ENCODE measurements at places on chromosomes 5 and 9.
A peak's percentile ranks its signal among the peaks of the same experiment; 100 is the strongest.

- no peak for DNase-seq
Measured at GRCh38 chr5:72692231-72692637, 124.2 kb upstream of the TNPO1 start.

DNA sequence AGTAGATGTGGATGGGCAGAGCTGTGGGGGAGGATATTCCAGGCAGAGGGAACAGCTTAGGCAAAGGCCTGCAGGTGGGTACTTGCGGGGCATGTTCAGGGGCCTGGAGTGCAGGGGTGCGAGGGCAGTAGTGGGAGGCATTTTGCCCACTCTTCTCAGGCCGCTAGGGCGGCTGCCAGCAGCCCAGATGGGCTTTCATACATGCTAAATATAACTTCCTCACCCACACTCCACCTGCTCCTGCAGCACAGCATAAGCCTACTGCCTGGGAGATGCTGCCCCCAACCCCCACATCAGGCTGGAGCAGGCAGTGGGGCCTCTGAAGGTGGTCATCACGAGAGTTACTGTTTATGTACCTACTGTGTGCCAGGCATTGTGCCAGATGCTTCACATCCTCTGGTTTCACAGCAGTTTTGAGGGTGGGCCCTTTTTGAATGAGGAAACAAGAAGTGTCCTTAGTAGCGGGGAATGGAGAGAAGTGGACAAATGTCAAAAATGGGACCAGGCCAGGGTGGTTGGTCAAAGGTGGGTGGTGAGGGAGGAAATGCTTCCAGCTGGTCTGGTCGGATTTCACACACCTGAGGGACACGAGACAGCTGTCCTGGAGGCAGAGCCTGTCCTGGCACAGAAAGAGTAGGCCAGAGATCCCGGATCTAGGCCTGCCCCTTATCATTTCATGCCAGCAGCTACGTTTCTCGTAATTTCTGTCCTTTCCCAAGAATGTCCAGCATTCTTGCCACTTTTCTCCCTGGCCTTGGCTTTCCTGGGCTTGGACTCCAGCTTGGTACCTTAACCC is 12.1 kb downstream of the RGS14 start:
- no peak for DNase-seq

- no peak for DNase-seq
Measured at GRCh38 chr5:73619606-73620333, 6.2 kb upstream of the ARHGEF28 start.

DNA sequence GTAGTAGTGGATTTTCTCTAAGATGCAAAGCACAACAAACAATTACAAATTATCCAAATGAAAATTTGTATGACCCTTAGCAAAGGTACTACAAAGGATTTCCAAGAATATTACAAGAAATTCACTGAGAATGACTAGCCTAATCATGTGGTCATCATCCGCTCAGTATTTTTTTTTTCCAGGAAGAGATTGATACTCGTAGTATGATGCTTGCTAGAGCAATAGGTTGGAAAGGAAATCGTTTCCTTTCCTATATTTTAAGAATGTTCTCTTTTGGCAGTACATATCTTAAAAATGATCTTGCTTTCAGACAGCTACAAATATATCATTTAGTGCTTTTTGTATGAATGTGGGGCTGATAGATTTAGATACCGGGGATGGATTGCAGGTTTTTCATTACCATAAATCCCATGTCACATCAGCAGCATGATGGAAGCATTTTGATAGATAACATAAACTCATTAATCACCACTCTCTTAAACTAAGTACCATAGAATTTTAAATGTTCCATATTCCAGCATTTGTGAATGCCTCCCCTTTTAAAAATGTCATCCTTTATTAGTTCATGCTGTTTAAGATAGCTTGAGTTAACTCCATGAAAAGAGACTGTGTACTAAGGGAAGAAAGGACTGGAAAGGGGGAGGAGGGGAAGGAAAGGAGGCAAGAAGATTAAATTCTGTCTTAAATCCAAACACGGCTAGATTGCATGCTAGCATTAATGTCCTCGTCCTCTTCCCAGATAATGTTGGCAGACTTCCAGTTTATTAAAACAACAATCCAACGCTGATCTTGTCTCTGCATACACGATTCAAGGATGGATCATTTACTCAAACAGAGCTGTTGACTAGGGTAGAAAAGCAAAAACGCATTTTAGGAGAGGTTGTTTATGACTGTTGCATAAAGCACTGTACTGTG is 311.7 kb upstream of the ZNF608 start:
- peak; percentile 63 for DNase-seq

DNA sequence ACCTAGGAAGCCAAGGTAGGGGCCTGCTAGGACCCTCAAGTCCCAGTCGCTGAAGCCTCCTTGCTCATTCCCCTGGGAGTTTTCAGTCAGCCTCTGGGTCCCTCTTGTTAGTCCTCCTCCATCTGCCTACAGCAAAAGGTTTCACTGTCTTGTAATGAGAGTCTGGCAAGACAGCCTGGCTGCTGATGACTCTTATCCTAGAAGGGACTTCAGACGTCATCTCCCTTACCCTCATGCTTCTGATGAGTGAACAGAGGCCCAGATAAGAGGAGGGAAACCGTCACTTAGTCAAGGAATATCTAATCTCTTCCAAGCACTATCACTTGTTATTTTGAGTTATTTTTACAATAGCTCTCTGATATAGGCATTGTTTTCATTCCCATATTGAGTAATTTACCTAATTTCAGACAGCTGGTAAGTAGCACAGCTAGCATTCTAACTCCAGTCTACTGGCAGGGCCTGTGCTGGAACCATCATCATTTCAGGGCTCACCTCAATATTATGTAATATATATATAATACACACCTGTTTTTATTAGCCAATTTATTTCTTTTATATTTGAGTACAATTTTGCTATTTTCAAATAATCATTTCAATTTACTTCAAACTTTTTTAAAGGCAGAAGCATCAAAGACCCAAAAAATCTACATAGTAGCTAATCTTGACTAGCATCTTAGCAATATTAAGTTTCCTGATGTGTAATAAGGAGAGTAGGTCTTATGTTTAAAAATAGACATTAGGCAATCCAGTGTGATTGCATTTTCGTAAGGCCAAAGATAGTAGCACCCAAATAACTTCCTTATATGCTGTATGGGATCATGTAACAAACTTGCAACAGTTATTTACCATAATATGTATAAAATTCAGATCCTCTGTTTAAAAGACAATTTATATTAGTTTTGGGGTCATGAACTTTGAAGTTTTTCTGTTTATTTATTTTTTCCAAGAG is 7.9 kb downstream of the CMYA5 start:
- no peak for DNase-seq

DNA sequence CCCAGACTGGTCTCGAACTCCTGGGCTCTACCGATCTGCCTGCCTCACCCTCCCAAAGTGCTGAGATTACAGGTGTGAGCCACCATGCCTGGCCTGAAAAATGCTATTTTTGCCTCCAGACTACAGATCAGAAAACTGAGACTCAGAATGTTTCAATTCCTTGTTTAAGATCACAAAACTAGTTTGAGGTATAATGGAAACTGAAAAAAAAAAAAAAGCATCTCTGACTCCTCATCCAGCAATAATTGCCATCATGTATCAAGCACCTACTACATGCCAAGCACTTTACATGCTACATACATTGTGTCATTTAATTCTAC is 35.6 kb downstream of the PLAC8L1 start:
- no peak for DNase-seq

DNA sequence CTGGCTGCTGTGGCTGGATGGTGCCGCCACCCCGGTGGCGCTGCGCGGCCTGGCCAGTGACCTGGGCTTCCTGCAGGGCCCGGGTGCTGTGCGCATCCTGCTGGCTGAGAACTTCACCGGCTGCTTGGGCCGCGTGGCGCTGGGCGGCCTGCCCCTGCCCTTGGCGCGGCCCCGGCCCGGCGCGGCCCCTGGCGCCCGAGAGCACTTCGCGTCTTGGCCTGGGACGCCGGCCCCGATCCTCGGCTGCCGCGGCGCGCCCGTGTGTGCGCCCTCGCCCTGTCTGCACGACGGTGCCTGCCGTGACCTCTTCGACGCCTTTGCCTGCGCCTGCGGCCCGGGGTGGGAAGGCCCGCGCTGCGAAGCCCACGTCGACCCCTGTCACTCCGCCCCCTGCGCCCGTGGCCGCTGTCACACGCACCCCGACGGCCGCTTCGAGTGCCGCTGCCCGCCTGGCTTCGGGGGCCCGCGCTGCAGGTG is 17.5 kb downstream of the CRB2 start:
- DNase-seq = no peak

GRCh38 chr5:128464596-128464995 is 73.4 kb downstream of the FBN2 start:
- DNase-seq = peak; percentile 24

DNA sequence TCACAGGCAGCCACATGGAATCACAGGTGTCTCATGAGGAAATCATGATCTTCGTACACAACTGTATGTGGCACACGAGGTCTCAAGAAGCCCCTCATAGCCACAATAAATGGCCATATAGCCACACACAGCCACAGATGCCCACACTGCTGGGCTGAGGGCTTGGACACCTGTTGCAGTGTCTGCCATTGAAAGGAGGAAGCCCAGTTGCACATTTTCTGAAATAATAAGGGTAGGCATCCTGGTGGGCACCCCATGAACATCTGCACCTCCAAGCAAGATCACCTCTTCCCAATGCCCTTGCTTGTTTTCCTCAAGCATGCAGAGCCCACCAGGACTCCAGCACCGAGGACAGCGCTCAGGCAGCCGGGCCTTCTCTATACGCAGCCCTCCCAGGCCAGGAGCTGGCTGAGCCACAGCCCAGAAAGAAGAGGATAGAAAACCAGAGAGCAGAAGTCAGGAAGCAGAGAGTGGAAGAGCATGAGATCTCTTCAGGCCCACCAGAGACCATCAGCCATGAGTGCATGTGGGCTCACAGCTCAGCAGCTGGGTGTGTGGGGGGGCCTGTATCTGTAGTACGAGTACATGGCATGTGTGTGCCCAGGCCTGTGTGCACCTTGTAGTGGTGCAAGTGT is 1.0 kb upstream of the ACSL6 start:
- peak; percentile 45 for DNase-seq

DNA sequence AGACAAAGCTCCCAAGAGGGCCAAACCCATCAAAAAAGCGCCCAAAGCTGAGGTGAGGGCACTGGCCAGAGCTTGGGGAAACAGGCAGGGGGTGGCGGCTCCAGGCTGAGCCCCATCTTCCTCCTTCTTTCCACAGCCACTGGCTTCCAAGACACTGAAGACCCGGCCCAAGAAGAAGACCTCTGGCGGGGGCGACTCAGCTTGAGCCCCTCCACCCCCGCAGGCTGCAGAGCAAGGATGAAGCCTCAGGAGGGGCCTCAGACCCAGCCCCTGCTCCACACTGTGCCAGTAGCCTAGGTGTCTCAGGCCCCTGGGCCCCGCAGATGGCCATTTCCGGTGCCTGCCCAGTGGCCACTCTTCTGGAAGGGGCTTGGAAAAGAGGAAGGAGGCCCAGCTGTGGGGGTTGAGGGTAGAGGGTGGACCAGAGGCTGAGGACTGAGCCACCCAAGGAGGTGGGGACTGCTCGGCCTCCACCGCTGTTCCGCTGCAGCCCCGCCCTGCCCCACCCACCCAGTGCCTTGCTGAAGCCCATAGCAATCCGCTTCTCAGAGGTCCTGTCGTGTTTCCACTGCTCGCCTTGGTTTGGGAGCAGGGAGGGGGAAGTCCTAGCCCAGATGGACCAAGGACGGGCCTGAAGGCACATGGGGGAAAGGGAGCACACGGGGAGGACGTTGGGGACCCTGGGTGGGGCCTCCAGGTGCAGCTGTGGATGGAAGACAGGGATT is 6.9 kb downstream of the REEP2 start:
- no peak for DNase-seq

GRCh38 chr9:119902611-119903010 is 533.4 kb upstream of the BRINP1 start:
- no peak for DNase-seq

GRCh38 chr5:96506866-96507527 is 73.9 kb upstream of the PCSK1 start:
- no peak for DNase-seq

GRCh38 chr5:123007754-123008153 is 28.8 kb downstream of the PPIC start:
- no peak for DNase-seq

DNA sequence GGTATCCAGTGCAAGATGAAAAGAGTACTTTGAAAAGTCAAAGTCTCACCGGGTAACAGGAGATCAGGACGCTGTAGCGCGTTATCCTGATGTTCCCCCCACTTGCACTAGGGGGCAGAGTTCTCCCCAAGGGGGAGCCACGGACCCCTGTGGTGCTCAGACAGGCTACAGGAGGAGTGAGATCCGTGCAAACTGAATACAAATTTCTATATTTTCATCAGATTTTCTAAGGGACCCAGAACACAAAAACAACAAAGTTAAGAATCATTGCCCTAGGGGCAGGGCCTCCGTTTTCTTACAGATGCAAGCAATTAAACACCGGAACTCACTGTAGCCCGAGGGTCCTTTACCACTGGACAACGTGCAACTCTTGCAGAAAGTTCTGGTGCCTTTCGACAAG is 2.0 kb downstream of the MYO10 start:
- DNase-seq = peak; percentile 84
